ENCODE measurements at places on chromosomes 1 and 21.

- no peaks in the 10 kb centered on the region for H3K4me1 ChIP-seq
- H3K27me3 ChIP-seq, result peaks cover 48% of the 10 kb centered on the region
- no peaks in the 10 kb centered on the region for H3K36me3 ChIP-seq
- no peak overlapping the region for H3K4me3 ChIP-seq
- DNase-seq, result no peak
Measured at GRCh38 chr1:204874274-204874673, 3.6 kb downstream of the NFASC start.

- H3K27me3 ChIP-seq, result no peaks in the 10 kb centered on the region
- H3K36me3 ChIP-seq, result no peaks in the 10 kb centered on the region
- DNase-seq, result no peak
- no peak overlapping the region for H3K27ac ChIP-seq
- H3K4me1 ChIP-seq, result peaks cover 13% of the 10 kb centered on the region
- H3K4me3 ChIP-seq, result no peak overlapping the region
Measured at GRCh38 chr1:6515771-6516170, 24.3 kb upstream of the PLEKHG5 start.

- DNase-seq, result peak; percentile 98
- peaks cover 10% of the 10 kb centered on the region for H3K4me1 ChIP-seq
- H3K36me3 ChIP-seq, result no peaks in the 10 kb centered on the region
- H3K27ac ChIP-seq, result peak within 1 kb of the TSS; percentile 36
- no peaks in the 10 kb centered on the region for H3K27me3 ChIP-seq
- peak within 1 kb of the TSS; percentile 69 for H3K4me3 ChIP-seq
Measured at GRCh38 chr1:150515328-150516049, at the start of gene FALEC. Gene FALEC (plus strand): TSS chr1:150515752.

DNA sequence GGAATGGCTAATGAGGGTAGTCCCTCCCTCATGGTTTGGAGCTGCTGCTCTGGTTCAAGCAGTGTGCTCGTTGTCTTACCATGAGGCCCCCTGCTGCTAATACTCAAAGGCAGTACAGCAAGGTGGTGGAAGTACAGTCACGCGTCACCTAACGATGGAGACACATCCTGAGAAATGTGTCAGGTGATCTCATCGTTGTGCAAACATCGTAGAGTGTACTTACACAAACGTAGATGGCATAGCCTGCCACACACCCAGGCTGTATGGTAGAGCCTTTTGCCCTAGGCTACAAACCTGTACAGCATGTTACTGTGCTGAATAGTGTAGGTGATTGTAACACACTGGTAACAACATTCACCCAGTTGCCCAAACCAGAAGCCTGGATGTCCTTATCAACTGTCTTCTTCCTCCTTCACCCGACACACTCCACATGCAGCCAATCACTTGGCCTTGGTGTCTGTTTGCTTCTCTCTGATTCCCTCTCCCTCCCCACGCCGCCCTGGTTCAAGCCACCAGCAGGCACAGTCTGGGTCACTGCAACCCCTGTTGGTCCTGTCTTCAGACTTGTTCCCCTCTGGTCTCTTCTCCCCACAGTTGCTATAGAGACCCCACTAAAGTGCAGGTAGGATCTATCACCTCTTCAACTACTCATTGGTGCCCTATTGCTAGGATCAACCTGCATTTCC is 6.0 kb upstream of the KCNA2 start:
- no peak overlapping the region for H3K4me3 ChIP-seq
- no peak overlapping the region for H3K27ac ChIP-seq
- peaks cover 55% of the 10 kb centered on the region for H3K27me3 ChIP-seq
- no peak for DNase-seq
- H3K36me3 ChIP-seq, result no peaks in the 10 kb centered on the region
- H3K4me1 ChIP-seq, result no peaks in the 10 kb centered on the region

DNA sequence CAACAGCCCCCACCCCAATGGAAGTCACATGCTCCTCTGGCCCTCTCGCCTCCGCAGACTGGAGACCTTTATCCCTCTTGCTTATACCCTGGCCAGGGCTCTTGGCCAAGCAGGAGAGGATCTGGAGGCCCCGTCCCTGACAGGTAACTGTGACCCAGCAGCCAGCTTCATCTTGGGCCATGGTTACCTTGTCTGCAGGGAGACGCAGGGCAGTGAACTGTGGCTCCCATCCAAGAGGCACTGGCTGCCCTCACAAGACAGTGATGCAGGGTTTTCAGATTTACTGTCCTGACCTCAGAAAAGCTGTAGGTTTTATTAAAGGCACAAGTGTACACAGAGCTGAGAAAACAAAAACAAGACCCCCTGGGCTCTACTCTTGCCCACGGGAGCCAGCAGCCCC is 96.7 kb upstream of the KLHDC7A start:
- H3K27me3 ChIP-seq, result peaks cover 15% of the 10 kb centered on the region
- no peak overlapping the region for H3K4me3 ChIP-seq
- DNase-seq, result no peak
- no peak overlapping the region for H3K27ac ChIP-seq
- H3K36me3 ChIP-seq, result no peaks in the 10 kb centered on the region

DNA sequence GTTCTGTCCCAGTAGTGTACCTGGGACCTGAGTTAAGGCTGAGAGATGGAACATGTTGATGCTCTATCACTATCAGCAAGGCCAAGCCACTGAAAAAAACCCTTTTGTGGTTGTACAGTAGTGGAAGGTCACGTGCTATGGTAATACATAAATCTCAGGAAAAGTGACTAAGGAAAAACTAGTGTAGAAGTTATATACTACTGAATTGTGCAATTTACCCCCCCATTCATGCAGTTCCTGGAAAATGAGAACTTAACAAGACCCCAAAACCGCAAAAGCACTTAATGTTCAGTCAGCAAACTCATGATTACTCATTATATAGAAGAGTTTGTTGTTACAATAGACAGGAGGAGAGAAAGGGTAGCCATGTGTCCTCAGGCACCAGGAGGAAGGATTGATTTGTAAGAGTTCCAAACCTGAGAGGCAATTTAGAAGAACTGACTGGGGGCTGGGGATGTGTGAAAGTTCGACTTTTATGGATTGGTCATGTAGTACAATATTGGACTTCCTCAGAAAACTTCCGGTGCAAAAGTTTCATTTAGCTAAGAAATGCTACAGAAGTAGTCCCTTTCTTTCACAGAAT is 91.6 kb downstream of the RGL1 start:
- peak; percentile 79 for DNase-seq
- peaks cover 6% of the 10 kb centered on the region for H3K4me1 ChIP-seq
- no peak overlapping the region for H3K27ac ChIP-seq
- H3K36me3 ChIP-seq, result no peaks in the 10 kb centered on the region
- H3K27me3 ChIP-seq, result no peaks in the 10 kb centered on the region

DNA sequence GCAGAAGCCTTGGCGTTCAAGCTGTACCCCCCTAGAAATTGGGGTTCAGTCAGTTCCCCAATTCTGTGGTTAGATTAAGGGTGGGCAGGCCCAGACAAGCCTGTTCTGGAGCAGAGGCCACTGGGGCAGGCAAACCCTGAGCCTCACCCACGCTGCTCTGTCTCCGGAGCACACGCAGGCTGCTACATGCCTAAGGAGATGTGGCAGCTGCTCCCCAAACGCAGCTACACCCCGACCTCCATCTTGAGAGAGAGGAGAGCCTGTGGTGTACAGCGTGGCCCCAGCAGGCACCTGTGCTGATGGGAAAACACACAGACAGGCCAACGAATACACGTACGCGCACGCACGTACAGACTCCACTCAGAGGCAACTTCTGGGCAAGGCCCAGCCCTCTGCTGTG is 33.9 kb upstream of the GRHL3 start:
- H3K4me3 ChIP-seq, result no peak overlapping the region
- no peaks in the 10 kb centered on the region for H3K27me3 ChIP-seq
- H3K36me3 ChIP-seq, result no peaks in the 10 kb centered on the region
- peak overlapping the region; percentile 86 for H3K27ac ChIP-seq
- peaks cover 42% of the 10 kb centered on the region for H3K4me1 ChIP-seq
- DNase-seq, result peak; percentile 68

DNA sequence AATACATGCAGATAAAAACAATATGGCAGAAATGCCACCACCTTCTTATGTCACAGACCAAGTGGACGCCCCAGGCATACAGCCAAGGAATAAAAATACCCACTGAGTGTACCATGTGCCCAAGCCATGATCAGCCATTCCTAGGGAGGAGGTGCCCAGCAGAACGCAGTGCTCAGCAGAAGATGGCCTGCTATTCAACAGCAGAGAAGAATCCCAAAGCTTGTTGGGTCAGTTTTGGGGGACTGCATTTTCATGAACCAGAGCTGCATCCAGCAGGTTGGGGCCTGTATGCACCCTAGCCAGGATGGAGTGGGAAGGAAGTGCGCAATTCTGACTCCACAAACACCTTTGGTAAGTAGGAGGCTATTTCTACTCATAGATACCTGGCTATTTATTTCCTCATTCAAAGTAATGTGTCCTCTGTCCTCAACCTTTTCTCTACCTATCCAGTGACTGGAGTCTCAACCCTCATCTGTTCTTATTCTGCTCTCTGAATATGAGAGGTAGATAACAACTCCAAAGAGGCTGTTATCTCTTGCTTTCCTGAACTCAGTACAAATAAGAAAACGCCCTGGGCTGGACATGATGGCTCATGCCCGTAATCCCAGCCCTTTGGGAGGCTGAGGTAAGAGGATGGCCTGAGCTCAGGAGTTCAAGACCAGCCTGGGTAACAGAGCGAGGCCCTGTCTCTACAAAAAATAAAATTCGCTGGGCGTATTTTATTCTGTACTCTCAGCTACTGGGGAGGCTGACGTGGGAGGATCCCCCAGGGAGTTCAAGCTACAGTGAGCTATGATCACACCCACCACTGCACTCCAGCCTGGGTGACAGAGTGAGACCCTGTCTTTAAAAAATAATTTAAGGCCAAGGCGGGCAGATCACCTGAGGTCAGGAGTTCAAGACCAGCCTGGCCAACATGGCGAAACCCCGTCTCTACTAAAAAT is 2.5 kb upstream of the PLEKHM2 start:
- no peaks in the 10 kb centered on the region for H3K27me3 ChIP-seq
- no peaks in the 10 kb centered on the region for H3K36me3 ChIP-seq
- no peak for DNase-seq
- H3K4me1 ChIP-seq, result peaks cover 45% of the 10 kb centered on the region
- H3K27ac ChIP-seq, result peak overlapping the region; percentile 99

GRCh38 chr1:89610457-89611011 is 22.4 kb upstream of the LRRC8C start:
- peaks cover 13% of the 10 kb centered on the region for H3K4me1 ChIP-seq
- H3K27ac ChIP-seq, result no peak overlapping the region
- H3K4me3 ChIP-seq, result no peak overlapping the region
- H3K27me3 ChIP-seq, result no peaks in the 10 kb centered on the region

- DNase-seq, result peak; percentile 47
- peaks cover 45% of the 10 kb centered on the region for H3K4me1 ChIP-seq
- H3K27me3 ChIP-seq, result no peaks in the 10 kb centered on the region
- H3K27ac ChIP-seq, result peak overlapping the region; percentile 98
- H3K4me3 ChIP-seq, result peak overlapping the region; percentile 93
Measured at GRCh38 chr1:24415910-24416665, 486 bp downstream of the NIPAL3 start.

DNA sequence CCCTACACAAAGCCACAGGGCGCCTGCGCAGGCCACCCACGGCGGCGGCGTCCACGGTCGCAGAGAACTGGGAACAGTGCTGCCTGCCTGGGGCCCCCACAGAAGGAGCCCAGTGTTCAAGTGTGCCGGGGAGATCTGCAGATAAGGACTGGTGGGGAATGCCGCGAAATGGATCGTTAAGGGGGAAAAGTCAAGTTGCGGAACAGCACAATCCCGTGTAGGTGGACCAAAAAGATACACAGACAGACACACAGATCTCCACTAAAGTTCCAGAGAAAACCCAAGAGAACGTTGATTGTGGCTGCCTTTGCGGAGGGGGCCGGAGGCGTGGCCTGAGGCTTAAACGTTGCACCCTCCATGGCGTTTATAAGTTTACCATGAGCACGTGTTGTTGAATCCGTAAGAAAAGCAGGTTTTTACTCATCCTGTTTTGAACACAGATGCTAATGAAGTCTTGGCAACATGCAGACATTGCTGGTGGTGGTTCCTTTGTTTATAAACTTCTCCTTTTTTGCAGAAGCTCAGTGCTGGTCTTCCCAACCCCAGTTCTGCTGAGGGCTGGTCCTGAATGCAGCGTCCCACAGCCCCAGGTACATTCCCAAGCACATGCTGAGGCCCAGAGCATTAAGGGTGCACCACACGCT is 4.1 kb downstream of the SPATC1L start:
- DNase-seq, result no peak
- H3K36me3 ChIP-seq, result no peaks in the 10 kb centered on the region
- H3K27ac ChIP-seq, result no peak overlapping the region
- H3K27me3 ChIP-seq, result peaks cover 10% of the 10 kb centered on the region

DNA sequence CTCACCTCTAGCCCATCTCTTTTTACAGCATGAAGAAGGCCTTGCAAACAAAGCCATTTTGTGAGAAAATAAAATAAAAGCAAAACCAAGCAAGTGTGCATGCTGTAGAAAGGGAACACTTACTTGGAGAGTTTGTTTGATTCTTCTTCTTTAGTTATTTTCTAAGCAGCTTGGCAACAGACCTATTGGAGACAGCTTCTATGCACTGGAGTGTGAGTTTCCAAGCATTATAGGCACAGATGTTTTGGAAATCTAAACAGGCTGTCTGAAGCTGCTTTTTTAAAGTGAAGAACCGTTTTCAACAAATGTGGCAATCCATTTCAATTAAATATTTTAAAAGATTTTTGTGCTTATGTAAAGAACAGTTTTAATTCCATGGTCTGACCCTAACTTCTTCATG is 76.6 kb downstream of the NGF start:
- no peak for DNase-seq
- H3K4me3 ChIP-seq, result no peak overlapping the region
- no peaks in the 10 kb centered on the region for H3K27me3 ChIP-seq

DNA sequence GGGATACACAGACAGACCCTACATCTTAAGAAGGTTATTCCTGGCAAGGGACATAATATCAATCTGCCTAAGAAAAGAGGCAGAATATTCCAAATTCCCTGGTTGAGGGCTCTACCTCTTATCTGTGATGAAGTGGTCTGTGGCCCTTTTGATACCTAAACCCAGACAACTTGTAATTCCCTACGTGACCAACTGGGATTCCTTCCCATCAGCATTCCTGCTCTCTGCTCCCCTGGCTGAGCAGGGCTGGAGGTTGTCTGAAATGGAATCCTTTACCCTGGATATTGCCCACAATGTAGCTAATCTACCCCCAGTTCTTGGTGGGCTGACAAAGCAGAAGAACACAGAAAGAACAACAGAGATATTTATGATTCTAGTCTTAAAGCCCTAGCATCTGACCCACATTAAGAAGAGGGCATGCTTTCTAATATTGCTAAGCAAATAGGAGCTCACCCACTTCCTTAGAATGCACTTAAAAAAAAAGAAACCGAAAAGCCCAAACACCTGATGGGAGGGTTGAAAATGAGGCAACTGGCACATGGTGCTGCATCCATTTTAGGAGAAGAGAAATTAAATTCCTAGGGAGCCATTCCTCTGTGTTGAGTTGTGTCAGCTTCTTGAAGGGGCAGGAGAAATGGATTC is 36.8 kb downstream of the GADD45A start:
- H3K27me3 ChIP-seq, result no peaks in the 10 kb centered on the region
- no peak overlapping the region for H3K4me3 ChIP-seq
- H3K36me3 ChIP-seq, result no peaks in the 10 kb centered on the region
